ENCODE measurements at places on chromosomes 11 and 22.
A peak's percentile ranks its signal among the peaks of the same experiment; 100 is the strongest.

GRCh38 chr11:33065445-33066178, 26.2 kb downstream of the TCP11L1 start:
- DNase-seq = peak; percentile 56

GRCh38 chr22:50063589-50064393, 5.7 kb upstream of the TTLL8 start:
- DNase-seq = no peak

- no peak for DNase-seq
Measured at GRCh38 chr11:10225553-10225952, 68.5 kb downstream of the SBF2 start.

DNA sequence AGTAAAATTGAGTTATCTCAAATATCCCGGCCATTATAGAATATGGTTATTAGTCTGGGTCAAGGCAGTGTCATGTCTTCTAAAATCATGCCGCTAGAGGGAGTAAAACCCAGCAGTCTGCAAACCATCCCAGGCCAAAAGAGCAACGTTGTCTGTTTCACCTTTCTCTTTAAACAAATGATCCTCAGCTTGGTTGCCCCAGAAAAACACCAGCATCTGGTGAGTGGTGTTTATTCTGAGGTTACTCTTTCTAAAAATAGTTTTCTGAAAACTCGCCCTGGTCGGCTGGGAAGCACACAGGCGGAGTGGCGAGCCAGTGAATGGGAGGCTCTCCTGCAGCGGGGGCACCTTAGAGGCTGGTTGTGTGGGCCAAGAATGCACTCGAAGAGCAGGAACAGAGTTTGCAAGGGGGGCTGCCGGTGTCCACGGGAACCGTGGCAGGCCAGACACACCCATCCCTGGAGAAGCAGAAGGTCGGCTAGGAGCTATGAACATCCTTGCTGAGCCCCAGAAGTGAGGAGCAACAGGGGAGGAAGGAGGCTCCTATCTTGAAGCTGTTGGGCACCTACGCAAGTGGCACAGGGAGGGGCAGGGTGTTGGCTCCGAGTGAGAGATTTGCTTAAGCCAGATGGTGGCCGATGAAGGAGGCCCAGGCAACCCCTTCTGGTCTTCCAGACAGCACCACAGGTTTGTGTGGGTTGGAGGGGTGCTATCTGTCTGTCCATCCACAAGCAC, 297.1 kb downstream of the ETS1 start:
- DNase-seq = peak; percentile 59

GRCh38 chr11:114262681-114263512, 33.3 kb upstream of the NNMT start:
- DNase-seq = peak; percentile 50

DNA sequence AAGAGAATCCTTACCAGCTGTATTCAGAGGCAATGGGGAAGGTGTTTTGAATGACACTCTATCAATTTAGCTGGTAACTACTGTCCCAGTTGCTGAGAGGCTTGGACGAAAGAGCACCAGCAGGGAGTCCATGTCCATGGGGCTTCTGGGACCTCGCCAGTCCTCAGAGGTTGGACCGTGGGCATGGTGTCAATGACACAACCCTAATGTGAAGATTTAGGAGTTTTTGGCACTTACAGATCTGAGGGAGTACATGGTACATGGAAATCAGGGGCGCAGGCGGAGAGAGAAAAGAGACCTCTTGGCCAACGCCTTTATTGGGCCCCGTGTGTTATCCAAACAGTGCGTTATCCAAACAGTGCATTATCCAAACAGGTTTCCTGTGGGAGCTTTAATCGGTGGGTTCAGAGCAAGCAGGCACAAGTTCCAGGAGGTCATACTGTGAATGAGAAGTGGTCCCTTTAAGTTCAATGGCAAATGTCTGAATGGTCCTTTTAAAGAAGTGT, 169.1 kb upstream of the B3GAT1 start:
- DNase-seq = no peak

DNA sequence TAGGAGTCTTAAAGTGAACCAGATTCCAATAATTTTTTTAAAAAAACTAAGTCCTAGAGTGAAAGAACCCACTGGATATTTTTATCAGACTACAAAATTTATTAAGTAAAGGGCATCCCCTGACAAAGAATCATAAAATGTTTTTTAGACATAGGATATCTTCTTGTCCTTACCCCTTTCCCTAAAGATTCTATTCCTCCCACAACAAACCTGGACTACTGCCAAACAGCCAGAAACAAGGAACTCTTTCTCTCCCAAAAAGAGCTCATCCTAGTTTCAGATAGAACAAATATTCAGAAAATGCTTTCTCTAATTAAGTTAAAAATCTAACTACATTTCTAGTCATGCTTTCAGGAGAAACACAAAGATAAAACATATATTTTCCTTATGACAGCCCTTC, 327.1 kb downstream of the FAM181B start:
- no peak for DNase-seq

- DNase-seq = no peak
Measured at GRCh38 chr11:132064987-132065620, 694.7 kb downstream of the NTM start.

DNA sequence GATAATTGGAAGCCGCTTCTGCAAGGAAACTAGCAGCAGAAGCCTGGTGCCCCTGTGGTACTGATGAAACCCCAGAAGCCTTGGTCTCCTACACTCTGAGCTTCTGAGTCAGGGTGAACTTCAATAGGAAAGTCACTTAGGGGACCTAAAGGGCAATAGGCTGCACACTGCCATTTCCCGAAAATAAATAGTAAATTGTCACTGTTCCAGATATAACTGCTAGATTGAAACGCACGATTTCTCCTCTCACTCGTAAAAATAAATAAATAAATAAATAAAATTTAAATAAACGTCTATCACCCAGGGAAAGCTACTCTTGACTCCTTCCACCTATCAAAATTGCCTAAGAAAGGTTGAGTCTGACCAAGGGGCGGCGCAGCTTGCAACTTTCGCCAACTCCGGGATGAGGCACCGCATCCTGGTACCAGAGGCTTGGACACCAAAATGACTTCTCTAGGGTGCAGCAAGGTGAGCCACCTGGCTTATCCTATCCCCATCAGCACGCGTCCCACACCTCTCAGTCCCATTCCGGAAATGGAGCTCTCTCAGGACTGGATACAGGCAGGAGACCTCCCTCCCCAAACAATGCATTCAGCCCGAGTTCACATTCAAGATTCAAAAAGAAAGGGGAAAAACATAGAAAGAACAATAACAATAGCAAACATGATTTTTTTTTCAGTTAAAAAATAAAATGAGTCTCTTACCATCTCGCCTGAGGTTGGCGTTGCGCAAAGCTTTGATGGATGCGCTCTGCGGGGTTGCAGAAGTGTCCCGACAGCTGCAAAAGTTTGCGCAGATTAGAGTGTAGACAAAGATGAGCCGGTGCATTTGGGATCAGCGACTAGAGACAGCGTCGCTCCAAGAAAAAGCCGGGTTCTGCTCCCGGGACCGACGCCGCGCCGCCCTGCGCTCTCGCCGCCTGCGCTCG, 583 bp downstream of the PDGFD start:
- peak; percentile 68 for DNase-seq

- DNase-seq = no peak
Measured at GRCh38 chr11:10483584-10483983, 28.5 kb downstream of the AMPD3 start.

GRCh38 chr11:70547386-70547785, 149.1 kb downstream of the CTTN start:
- DNase-seq = no peak

GRCh38 chr11:69731110-69731509, 27.3 kb upstream of the FGF19 start:
- no peak for DNase-seq

DNA sequence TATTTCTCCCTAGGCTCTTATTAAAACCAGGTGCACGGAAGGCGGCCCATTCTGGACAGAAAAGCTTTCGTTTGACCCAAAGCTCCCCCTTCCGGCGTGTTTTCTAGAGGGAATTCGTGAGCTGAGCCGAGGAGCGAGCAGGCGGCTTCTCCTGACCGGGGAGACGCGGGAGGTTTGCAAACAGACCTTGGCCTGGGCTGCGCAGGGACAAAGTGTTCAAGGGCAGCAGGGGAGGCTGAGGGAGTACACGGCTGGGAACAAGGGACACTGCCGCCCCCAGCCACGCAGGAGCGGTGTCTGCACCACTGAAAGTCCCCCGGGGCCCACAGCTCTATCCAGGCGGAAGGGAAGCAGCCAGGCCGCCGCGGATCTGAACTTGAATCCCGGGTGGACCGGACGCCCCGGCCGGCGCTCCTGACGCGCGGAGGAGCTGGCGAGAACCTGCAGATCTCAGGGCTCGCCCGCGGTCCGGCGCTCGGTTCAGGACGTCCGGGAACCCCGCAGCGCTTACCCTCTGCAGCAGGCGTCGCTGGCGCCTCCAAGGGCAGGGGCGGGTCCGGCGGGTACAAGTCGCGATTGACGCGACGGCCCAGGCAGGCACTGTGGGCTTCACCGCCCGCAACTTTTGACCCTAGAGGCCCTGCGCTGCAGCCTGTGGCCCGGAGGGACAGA, 101.9 kb downstream of the WT1 start:
- peak; percentile 72 for DNase-seq

- no peak for DNase-seq
Measured at GRCh38 chr11:124922831-124923230, 3.8 kb downstream of the HEPN1 start.

DNA sequence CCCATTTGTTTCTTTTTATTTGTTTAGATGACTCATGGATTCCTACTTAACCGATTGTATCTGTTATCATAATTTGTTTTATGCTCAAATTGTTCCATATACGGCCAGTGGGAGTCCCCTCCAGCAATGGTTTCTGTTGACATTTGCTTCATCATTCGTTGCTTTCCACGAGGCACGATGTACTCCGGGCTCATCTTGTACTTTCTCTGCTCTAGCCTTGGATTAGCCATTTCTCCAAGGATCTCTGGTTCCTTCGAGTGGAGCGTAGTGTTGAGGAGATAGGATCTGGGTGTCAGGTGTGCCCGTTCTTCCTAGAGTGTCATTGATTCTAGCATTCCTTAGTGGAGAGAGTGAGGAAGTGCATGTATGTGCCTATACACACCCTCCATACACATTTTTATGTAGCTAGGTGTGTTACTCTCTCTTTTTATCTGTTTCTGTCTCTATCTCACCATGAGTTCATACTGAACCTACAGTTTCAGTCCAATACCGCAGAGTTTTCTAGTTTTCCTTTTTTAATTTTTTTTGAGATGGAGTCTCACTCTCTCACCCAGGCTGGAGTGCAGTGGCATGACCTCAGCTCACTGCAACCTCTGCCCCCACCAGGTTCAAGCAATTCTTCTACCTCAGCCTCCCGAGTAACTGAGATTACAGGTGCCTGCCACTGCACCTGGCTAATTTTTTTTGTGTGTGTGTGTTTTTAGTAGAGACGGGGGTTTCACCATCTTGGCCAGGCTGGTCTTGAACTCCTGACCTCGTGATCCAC, 31.4 kb downstream of the TECTA start:
- peak; percentile 18 for DNase-seq

DNA sequence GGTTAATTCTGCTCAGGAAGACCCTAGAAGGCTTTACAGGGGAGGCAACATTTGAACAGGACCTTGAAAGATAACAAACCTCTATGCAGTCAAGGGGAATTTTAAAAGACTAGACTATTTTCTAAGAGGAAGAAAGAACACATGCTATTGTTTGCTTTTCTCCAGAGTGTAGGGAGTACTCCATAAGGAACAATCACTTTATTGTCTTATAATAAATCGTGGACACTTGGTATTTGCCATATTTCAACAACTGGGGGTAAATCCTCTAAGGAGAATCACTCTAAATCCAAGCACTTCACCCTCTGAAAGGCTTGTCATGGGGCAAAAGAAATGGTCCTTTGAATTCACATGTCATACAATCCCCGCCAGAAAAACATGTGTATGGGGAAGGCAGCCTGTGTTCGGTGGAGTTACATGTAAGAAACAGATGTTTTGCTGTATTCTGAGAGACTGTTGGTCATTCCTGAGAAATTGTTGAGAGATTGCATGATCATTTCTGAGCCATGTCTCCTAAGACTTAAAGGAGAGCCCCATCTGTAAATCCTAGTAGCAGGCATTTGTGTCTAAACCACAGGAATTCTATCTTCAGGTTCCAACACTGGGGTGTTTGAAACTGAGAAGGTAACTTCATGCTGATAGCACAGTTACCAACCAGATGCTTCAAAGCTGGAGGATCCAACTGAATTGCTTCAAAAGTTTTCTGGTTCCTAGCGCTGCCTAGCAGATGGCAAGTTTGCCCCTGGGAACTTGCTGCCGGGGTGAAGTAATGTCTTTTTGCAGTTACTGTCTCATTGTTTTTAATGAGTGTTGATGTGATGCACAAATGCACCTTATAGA, 66.8 kb downstream of the FZD4 start:
- no peak for DNase-seq

DNA sequence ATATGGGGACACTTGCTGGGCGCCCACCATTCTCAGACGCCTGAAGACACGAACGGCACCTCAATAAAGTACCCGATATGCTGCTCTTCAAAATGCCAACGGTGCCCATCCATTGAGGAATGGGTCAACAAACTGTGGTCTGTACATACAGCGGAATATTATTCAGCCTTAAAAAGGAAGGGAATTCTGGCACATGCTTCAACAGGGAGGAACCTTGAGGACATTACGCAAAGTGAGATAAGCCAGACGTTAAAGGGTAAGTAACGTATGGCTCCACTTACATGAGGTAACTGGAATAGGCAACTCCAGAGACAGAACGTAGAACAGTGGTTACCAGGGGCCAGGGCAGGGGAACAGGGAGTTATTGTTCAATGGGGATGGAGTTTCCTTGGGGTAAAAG, 28.0 kb downstream of the PRDM10 start:
- no peak for DNase-seq

GRCh38 chr22:41524251-41524661, 20.0 kb downstream of the POLR3H start:
- no peak for DNase-seq

DNA sequence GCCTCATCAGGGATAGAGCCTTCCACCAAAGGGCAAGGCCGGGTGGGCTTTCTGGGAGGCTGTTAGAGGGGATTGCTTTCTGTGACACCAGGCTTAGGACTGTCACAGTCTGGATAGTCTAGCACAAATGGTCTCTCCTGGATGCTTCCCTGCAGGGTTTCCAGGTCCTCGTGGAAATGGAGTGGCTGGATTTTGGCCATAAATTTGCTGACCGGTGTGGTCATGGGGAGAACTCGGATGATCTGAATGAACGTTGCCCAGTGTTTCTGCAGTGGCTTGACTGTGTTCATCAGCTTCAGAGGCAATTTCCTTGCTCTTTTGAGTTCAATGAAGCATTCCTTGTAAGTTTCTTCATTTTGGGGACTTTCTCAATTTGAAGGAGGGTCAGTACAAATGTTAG, 67.1 kb upstream of the HORMAD2 start:
- no peak for DNase-seq
